A549 (cell line): ENCODE measurements at places on chromosomes 13 and 19. TPM values are rescaled to one million over a fixed set of nuclear protein-coding genes. Genes with fewer than 3 reads are reported as not detected.

DNA sequence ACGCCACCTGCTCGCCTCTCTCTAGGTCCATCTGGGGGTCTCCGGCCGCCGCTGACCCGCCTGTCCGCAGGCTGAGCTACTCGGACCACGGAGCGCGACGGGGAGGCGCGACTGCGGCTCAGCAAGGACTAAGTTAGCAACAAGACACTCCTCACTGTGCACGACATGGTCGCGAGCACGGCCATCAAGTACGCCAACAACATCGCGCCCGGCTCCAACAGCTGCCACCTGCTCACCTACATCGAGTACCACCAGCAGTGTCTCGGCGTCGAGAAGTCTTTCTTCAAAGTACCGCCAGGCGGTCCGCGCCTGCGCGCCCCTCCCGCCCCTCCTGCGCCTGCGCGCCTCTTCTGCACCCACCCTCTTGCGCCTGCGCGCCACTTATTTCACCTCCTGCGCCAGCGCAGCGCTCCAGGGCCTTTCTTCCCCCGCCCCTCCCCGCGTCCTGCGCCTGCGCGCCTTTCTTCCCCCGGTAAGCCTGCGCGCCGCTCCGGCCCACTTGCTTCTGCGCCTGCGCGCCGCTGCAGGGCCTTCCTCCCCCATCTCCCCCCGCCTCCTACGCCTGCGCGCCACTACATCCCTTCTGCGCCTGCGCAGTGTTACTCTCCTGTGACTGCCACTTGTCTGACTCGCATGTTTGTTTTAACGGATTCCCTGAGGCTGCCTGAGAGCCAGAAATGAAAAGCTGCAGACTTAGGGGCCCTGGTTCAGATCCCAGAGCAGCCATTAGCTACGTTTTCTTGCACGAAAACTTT, 64.0 kb downstream of the ACSBG2 start:
- DNase-seq, result peak; percentile 98

GRCh38 chr13:97327506-97328221, 105.5 kb downstream of the MBNL2 start:
- DNase-seq, result no peak

- no peak for DNase-seq
Measured at GRCh38 chr19:3028305-3029064, 595 bp downstream of the TLE2 start.

- DNase-seq, result peak; percentile 90
Measured at GRCh38 chr19:40806423-40807146, 7.6 kb downstream of the EGLN2 start.

DNA sequence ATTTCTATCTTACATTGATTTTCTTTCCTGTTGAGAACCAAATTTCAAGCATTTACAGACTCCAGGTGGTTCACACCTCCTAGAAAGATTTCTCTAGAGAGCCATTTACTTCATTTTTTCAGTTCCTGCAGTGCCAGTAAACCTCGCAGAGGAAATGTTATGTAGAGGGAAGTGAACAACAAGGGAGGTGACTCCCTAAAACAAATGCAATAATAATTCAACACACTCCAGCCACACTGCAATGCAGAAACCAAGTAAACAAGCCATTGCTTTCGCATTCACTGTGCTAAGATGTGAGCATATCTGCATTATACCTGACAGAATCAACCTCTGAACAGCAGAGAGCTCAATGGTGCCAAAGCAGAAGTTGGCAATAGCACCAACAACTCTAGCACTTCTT, 215.1 kb downstream of the RBM26 start:
- no peak for DNase-seq

GRCh38 chr19:30584090-30584489, 211.9 kb downstream of the ZNF536 start:
- no peak for DNase-seq

DNA sequence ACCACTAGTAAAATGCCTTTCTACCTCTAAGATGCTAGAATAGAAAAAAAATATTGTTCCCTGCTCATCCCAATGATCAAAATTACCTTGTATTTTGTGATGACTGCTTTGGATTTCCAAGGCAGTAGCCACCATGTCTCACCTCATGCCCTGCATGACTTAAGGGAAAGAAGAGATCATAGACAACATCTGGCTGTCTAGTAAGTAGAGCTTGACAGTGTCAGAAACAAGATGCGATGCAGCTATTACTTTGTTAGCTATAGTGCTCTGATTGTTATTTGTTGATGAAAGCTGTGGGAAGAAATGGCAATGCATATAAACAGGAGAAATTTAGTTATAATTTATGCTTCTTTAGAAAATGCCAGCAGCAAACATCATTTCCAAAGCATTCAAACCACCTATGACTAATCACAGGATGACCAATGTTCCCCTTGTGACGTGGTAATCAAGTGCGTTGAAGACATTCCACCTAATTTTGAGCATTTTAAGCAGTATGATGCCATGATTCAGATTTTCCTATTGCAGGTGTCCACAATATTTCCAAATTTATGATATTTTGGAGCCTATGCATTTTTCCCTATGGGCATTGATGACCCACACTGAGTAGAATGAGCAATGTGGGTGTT, 308.3 kb downstream of the KCNRG start:
- no peak for DNase-seq

DNA sequence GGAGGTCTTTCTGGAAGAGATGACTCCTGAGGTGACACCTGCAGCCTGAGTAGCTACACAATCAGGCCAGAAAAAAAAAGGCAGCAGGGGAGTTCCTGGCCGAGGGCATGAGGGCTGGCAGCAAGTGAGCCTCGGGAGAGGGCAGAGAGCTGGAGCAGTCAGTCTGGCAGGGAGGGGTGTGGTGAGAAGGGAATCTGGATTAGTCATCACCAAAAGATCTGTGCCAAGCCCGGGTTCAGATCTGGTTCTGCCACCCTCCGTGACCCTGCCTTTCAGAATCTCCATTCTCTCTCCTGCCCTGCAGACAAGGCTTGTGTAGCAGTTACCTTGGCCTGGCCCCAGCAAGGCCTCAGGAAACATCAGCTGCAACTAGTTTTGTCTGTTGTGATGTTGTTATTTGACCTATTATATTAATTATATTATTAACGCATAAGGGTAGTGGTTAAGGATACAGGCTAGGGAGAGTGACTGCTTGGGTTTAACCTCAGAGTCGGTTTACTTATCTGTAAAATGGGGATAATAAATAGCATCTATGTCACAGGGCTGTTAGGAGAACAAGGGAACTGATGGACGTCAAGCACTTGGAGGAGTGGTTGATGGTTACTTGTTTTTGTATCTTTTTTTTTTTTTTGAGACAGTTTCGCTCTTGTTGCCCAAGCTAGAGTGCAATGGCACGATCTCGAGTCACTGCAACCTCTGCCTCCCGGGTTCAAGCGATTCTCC, 2.7 kb upstream of the CAPNS1 start:
- DNase-seq, result peak; percentile 96

- DNase-seq, result no peak
Measured at GRCh38 chr13:59770451-59770850, 393.3 kb downstream of the DIAPH3 start.

GRCh38 chr13:74134777-74135325, 647 bp upstream of the KLF12 start:
- DNase-seq, result peak; percentile 31

- DNase-seq, result no peak
Measured at GRCh38 chr19:2983351-2984214, 6.2 kb downstream of the TLE6 start.

DNA sequence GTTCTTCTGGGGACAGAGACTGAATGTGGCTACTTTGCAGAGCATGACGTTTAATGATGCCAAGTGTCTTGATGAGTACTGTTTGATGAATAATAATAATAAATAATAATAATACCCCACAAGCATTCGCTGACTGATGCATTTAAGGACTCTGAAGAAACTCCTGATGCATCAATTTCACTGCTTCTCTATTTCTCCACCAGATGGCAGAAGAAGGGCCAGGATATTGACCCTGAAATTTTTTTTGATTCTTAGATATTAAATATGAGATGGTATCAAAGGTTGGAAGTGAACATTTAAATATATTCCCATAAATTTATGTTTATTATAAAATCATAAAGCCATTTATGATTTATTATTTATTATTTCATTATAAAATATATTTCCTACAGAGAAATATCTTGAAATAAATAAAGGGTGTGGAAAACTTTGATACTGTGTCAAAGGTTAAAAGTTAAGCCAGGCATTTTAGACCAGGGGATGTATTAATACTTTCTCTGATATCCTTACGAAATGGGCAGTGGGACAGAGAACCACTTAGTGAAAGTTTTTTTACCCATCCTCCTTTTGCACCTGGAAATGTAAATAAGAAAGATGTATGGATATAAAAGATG, 170.9 kb downstream of the LACC1 start:
- no peak for DNase-seq

- DNase-seq, result no peak
Measured at GRCh38 chr19:20233105-20233504, 66.1 kb downstream of the ZNF486 start.

GRCh38 chr13:20002787-20003186, 44.3 kb downstream of the ZMYM2 start:
- DNase-seq, result no peak

- DNase-seq, result no peak
Measured at GRCh38 chr19:14102756-14103155, 12.2 kb upstream of the SAMD1 start.

DNA sequence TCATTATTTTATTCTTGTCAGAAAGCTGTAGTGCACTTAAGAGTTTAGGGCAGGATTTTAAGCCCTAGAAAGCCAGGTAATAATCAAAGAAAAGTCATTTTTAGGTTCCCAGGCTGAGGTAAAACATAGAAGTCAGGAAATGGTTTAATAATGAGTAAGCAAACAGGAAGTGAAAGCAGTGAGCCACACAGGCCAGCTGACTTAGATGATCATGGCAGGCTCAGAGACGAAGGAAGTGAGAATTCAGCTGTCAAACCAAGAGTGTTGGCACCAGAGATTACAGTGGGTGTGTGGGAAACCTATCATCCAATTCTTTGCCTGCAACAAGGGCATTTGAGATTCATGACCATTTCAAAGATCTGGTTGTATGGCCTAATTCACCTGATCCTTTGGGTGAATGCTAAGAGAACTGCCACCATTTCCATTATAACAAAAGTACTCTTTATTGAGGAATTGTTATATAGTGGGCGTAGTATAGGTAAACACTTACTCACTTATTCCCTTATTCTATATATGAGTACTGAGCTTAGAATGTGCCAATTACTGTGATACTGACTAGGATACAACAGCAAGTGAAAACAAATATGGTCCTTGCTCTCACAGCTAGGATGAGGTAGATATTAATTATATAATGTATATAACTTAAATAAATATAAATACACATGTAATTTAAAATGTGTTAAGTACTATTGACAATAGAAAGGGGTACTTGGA, 103.7 kb upstream of the EDNRB start:
- DNase-seq, result no peak

DNA sequence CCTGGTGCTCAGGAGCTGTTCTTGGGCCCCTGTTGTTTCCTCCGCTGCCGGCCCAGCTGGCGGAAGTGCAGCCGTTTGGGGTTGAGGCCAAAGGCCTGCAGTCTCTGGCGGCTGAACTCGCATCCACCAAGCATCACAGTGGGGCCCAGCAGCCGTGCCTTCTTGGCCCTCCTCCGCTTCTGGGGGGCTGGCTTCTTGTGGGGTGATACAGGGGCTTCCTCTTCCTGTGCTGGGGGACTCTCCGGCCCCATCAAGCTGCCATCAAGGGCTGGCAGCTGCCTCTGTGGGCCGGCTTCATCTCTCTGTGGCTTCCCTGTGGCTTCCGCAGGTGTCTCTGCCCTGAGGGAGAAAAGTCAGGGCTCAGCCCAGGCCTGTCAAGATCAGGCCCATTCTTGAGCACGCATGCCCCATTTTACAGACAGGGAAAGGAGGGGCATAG, 10.3 kb downstream of the ATG4D start:
- no peak for DNase-seq

- DNase-seq, result no peak
Measured at GRCh38 chr19:17843292-17843827, 4.4 kb downstream of the JAK3 start.

DNA sequence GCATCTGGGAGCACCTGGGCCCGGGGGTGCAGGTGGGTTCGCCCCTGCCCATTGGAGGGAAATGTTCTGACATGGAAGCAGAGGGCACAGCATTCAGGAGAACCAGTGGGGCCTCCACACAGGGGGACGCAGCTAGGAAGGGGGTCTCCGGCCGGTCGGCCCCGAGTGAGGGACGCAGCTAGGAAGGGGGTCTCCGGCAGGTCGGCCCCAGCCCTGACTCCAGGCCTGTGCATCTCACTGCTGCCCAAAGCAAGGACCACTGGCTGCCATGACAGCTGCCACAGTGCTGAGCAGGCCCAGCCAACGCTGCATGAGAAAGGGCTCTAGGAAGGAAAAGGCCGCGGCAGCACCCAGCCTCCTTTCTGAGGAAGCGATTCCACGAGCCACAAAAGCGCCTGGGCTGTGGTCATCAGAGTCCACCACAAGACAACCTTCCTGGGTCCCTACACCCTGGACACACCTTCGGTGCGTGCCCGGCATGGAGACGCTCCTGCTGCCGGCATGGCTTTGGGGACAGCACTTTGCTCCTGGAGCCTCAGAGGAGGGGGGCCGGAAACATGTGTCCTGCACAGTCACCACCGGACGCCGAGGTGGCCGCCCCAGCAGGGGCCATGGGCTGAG, 9.7 kb downstream of the RASA3 start:
- DNase-seq, result no peak

- no peak for DNase-seq
Measured at GRCh38 chr19:51139299-51140014, 2.6 kb upstream of the SIGLEC7 start.

DNA sequence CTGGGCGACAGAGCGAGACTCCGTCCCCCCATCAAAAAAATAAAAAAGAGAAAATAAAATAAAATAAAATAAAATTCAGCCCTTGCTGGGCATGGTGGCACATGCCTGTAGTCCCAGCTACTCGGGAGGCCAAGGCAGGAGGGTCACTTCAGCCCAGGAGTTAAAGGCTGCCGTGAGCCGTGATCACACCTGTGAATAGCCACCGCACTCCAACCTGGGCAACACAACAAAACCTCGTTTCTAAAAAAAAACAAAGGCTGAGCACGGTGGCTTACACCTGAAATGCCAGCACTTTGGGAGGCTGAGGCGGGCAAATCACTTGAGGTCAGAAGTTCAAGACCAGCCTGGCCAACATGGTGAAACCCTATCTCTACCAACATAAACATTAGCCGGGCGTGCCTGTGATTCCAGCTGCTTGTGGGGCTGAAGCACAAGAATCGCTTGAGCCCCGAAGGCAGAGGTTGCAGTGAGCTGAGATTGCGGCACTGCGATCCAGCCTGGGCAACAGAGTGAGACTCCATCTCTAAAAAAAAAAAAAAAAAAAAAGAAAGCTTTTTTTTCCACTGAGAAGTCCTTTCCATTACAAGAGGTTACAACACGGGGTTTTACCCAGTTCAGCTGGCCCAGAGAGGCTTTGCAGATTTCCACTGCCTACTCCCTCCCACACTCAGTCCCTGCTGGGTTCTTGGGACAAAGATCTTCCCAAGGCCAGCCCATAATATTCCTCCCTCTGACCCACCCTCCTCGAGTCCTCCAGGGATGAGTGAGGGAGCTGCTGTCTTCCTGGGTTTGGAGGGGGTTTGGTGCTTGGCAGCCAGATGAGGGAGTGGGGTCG, 6.4 kb downstream of the ANGPTL4 start:
- DNase-seq, result no peak

GRCh38 chr19:50269653-50270052, 59.5 kb downstream of the KCNC3 start:
- no peak for DNase-seq

HIPK4 gene
- 0.20 to 0.25 TPM (median 0.24 TPM) in 3 replicates for polyA plus RNA-seq

PRR20E gene
- polyA plus RNA-seq, result not detected in 3 replicates

PRSS57 gene
- not detected in 3 replicates for polyA plus RNA-seq

OR7D2 gene
- not detected in 3 replicates for polyA plus RNA-seq

SYNE4 gene
- polyA plus RNA-seq, result 0.37 to 0.49 TPM (median 0.44 TPM) in 3 replicates

ZNF682 gene
- not detected in 3 replicates for polyA plus RNA-seq

ZNF835 gene
- polyA plus RNA-seq, result not detected in 3 replicates

CFAP97D2 gene
- not detected in 3 replicates for polyA plus RNA-seq

ERICH6B gene
- not detected in 3 replicates for polyA plus RNA-seq

CNN2 gene
- 99.3 to 115 TPM (median 101 TPM) in 3 replicates for polyA plus RNA-seq

S1PR4 gene
- 0.08 to 0.33 TPM (median 0.17 TPM) in 3 replicates for polyA plus RNA-seq
